Stimulated activated CD4-positive, alpha-beta T cell treated with anti-CD3 and anti-CD28 coated beads, TNF-alpha, amount 100 ng/mL, for 1 hour (primary cell): ENCODE measurements at places on chromosomes 7 and 10.

DNA sequence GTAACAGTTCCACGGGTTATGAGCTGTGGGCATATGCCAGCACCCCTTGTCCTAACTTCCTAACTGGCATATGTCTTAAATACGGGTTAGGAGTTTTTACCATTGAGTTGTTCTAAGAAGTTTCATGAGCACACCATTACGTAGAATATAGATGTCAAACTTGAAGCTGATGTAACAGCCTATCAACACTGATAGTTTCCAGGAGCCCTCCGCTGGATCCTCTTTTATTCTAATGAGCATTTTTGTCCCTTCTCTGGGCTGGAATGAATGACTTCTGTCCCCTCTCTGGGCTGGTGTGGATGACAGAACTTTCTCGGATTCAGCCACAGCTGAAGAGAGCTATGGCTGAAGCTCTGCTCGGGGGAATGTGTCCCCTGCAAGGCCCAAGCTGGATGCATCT is 256.3 kb downstream of the SORCS1 start:
- DNase-seq = no peak

- DNase-seq = no peak
Observed at GRCh38 chr10:96570983-96571964, 15.5 kb downstream of the TM9SF3 start.

DNA sequence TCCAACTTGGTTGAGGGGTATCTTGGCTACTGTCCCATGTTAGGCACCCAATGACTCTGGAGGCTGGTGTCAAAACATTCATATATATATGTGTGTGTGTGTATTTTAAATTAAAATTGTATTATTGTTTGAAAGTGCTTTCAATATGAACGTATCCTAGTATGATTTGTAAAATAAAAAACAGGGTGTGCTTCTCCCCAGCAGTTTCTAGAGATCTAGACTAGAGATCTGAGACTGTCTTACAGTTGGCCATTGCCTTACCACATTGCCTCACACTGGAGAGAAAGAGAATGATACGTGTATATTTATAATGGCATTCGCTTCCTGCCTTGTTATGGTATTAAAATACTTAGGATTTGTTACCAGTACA is 1.2 kb downstream of the BAG3 start:
- no peak for DNase-seq

GRCh38 chr10:59678884-59679301 is 30.8 kb downstream of the SLC16A9 start:
- DNase-seq = no peak

DNA sequence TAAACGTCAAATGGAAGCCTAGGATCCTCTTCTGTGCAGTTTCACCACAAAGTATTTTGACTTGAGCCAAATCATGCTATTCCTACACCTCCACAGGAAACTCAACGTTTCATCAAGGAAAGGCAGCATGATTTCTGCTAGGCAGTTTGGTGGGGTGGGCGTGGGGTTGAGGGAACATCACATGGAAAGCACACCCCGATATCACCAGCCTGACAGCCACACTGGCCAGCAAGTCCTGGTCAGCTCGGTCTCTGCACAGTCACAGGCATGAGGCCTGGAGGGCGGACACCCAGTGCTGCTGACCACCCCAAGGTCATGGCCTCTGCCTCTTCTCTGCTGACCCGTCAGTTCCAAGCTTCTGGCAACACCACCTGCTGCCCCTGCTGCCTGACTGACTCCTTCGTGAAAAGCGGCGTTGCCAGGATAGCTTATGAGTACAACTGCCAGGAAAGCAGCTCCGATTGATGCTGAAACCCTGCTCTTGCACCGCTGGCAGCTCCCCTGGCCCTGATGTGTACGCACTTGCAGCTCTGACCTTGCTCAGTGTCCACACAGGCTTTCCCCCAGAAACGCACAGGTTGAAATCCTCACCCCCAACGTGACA is 171.5 kb downstream of the DIP2C start:
- DNase-seq = no peak

GRCh38 chr10:116271593-116272439 is 1.2 kb downstream of the GFRA1 start:
- DNase-seq = no peak

- DNase-seq = no peak
Observed at GRCh38 chr7:142767861-142768260, 2.9 kb upstream of the PRSS2 start.

GRCh38 chr7:37511915-37512314 is 63.3 kb upstream of the ELMO1 start:
- no peak for DNase-seq
